Tongue (tissue), 3 donors: ENCODE measurements at places on chromosomes 11 and 22. TPM values are rescaled to one million over a fixed set of nuclear protein-coding genes. Genes with fewer than 3 reads are reported as not detected.

Gene DNAJB7
- total RNA-seq = not detected

DNA sequence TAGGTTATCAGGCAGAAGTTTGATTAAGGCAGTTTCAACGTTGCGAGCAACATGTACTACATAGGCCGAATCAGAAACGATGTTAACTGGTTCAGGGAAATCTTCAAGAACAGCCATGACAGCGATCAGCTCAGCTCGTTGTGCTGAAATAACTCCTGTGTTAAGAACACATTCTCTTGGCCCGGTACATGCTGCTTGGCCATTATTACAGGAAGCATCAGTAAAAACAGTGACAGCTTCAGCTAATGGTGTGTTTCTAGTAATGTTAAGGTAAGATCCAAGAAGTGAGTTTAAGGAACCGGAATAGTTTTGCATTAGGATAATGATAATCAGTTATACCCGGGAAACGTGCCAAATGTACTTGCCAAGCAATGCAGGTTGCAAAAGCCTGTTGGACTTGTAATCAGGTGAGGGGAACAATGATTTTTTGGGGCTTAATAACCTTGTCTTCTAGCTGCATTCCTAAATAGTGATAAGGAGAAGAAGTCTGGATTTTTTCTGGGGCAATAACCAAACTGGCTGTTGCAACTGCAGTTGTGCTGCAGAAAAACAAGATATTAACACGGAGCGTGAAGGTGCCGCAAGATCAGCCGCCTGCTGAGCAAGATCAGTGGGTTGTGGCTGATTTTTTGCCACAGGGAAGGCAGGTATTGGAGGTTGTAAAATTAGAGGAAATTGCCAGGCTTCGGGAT is 14.3 kb downstream of the OR52K1 start:
- peak; percentile 5 for DNase-seq

GRCh38 chr11:63783925-63784592 is 15.5 kb upstream of the ZFTA start:
- no peak for DNase-seq

DNA sequence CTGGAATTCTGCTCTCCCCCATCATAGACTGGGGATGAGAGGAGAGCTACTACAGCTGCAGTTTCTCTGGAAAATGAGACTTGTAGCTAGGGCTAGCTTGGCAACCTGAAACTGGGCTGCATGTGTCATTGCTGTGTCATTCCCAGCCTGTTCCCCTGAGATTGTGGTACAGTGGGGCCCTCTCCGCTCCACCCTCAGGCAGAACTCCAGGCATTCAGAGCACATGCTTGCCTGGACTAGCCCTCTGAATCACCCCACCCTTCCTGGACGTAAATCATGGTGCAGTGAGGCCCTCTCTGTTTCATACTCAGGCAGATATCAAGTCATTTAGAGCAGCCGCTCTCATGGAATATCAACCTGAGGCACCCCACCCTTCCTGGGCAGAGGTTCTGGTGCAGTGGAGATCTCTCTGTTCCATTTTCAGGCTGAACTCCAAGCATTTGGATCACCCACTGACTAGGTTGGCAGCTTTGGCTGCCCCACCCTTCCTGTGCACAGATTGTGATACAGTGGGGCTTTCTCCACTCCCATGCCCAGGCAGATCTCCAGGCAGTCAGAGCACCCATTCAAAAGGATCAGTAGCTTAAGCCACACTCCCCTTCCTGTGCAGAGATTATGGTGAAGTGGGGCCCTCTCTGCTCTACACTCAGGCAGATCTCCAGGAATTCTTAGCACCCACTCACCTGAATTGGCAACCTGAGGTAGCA is 274.4 kb downstream of the C11orf87 start:
- no peak for DNase-seq

Gene NXPE2
- total RNA-seq = 0.31 TPM

- DNase-seq = no peak
These were observed 3.7 kb downstream of the RNH1 start for GRCh38 chr11:503179-503981.

DNA sequence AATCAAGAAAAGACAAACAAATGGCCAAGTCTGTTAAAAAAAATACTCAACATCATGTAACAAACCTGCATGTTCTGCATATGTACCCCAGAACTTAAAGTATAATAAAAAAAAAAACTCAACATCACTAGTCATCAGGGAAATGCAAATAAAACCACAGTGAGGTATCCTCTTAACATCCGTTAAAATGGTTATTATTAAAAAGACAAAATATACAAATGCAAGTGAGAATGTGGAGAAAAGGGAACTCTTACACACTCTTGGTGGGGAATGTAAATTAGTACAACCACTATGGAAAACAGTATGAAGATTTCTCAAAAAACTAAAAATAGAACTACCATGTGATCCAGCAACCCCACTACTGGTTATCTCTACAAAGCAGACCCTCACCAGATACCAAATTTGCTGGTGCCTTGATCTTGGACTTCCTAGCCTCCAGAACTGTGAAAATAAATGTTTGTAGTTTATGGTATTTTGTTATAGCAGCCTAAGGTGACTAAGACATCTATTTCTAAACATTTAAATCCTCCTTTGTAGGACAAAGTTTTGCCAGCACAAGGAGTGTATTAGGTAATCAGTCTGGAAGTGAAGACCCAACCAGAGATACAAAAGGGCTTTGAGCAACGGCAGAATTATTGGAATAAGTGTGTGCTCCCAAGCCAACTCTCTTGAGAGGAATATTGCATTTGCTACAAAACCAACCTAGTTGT is 32.4 kb upstream of the SCUBE2 start:
- no peak for DNase-seq

DNA sequence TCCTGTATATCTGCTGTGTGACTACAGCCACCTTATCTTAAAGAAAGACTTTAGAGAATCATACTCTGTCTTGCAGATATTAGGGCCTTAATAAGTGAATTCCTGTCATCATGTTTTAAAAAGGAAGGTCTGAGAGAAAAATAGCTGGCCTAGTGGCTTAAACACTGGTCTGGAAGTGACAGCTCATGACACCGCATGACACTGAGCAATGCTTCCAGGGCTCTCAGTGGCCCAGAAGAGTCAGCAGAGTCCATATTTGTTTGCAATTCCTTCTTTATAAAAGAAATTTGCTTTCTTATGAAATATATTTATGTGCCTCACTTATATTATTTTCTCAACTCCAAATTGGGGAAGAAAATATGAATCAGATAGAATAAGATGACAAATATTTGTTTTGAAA is 33.0 kb downstream of the MMP20 start:
- DNase-seq = no peak

DNA sequence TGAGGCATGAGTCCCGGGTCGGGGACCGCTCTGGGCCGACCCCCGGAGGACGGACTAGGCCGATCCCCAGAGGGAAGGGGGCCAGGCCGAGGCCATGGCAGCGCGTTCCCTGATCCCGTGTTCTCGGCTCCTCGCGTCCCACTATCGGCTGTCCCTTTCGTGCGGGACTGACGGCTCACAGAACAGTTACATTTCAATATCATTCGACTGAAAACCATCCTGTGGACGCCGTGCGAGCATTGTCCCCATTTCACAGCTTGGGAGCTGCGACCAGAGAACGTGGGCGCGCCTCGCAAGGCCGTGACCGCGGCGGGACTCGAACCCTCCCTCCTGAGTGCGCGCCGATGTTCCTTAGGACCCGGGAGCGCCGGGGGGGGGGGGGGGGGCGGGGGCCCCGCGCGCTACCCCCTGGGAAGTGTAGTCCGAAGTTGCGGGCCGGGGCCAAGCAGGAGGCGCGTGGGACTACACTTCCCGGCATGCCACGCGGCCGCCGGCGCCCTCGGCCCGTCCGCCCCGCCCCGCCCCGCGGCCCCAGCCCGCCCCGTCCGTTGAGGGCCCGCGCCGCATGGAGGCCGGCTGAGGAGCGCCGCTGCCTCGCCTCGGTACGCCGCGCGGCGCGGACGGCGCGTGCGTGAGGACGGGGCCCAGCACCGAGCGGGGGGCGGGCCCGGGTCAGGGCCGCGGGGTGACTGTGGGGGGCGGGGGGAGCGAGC is at the start of gene TRABD:
Gene TRABD, plus strand, starts transcription at position 539 of the 713 bp plus-strand sequence. CDS start 7,148 bp downstream, outside the sequence.
- DNase-seq = peak; percentile 96

GRCh38 chr22:43109921-43110443 is 568 bp upstream of the BIK start:
- no peak for DNase-seq

Gene LIN7C
- 57.3 TPM for total RNA-seq

GRCh38 chr11:742156-742546 is 5.1 kb upstream of the TALDO1 start:
- DNase-seq = no peak

DNA sequence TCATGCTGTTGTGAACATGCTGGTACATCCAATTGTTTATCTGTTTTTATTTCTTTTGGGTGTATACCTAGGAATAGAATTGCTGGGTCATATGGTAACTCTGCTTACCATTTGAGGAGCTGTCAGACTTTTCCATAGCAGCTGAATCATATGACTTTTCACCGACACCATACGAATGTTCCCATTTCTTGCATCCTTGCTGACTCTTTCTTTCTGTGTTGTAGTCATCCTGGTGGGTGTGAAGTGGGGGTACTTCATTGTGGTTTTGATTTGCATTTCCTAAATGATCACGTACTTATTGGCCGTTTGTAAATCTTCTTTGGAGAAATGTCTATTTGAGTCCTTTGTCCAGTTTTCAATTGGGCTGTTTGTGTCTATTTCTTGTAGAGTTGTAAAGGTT is 26.5 kb downstream of the ATXN10 start:
- no peak for DNase-seq

DNA sequence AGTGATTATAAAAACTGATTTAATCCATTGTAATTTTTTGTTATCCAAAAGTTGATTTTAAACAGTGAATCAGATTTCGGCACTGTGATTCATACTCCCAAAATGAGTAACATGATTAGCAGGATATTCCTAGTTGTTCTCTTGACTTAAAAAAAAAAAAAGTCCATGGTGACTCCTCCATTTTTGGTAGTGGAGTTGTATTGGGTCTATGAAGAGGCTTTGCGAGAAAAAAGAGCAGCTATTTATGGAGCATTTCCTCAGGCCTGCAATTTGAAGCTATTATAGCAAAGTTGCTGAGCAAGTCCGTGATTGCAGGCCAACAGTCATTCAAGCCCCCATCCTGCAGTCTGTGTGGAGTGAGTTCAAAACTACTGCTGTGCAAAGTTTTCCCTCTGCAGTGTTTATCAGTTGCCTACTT is 28.8 kb downstream of the YAP1 start:
- DNase-seq = peak; percentile 37

DNA sequence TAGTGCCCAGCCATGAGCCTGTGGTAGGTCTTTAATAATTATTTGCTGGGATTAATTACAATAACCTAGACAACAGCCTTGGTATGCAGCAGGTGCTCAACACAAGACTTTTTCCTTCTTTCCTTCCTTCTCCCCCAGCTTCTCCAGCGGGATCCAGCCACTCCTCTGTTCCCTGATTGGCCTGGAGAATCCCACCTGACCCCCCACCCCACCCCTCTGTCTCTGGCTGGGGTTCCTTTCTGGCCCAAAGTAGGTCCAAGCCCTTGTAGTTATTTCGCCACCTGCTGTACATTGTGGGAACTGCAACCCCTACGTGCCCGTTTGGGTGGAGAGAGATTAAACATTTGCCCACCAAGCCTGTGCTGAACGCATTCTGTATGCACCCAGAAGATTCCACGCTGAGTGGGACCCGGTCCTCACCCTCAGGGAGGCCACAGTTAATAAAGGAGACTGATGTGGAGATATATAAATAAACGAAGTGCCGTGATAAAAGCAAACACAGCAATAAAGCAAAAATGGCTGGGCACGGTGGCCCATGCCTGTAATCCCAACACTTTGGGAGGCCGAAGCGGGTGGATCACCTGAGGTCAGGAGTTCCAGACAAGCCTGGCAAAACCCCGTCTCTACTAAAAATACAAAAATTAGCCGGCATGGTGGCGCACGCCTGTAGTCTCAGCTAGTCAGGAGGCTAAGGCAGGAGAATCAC is 32.1 kb upstream of the DGKZ start:
- DNase-seq = peak; percentile 79

DNA sequence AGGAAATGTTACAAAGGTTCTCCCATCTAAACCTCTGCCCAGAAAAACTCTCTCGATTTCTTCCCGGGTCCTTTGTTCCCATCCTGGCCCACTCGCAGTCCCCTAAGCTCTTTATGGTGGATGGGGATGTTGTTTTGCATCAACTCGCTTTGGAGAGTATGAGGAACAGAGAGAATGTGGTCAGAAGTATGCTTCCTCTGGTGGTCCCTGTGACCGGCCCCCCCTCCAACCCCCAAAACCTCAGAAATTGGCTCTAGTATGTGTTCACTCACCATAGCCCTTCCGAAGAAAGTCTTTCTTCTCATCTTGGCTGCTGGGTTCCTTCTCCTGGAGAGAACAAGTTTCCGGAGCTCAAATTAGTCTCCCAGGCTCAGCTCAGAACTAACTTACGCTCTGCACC is 54.4 kb downstream of the GRAMD1B start:
- DNase-seq = no peak

Gene SORL1
- 20.8 TPM for total RNA-seq

DNA sequence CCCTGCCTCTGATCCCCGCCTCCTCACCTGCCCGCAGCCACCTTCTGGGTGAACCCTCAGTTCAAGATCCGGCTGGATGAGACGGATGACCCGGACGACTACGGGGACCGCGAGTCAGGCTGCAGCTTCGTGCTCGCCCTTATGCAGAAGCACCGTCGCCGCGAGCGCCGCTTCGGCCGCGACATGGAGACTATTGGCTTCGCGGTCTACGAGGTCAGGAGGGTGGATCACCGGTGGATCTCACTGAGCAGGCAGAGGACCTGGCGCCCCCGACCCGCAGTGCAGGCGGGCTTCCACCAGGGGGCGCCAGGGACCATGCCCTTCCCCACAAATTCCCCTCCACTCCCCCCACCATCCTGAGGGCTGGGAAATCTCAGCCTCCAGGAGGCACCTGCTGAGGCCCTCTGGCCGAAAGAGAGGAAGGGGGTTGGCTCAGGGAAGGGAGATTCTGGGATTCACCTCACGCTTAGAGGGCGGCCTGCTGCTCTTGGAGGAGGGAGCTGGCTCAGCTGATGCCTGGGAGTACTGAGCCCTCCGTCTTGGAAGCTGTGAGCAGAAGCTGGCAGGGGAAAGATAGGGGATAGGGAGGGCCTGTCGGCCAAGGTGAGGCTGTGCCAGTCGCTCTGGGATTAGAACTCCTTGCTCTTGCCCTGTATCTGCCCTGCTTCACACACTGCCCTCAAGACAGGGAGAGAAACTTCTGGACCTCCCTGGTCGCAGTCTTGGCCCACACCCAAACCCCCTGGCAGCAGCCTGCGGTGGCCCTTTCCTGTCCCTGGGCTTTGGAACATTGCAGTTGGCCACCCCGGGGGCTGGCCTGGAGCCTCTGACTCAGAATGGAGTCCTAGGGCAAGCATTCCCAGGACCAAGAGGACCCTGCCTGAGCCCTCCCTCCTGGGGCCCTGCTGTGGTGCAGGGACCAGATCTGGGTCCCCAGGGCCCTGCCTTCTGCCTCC is 23.2 kb downstream of the CAPN1 start:
- DNase-seq = peak; percentile 35

GRCh38 chr22:23828800-23829680 is 9.8 kb downstream of the DERL3 start:
- no peak for DNase-seq

- DNase-seq = no peak
These were observed 117.0 kb downstream of the FANCF start for GRCh38 chr11:22508665-22509064.
